ENCODE measurements at places on chromosomes 1 and 21.

DNA sequence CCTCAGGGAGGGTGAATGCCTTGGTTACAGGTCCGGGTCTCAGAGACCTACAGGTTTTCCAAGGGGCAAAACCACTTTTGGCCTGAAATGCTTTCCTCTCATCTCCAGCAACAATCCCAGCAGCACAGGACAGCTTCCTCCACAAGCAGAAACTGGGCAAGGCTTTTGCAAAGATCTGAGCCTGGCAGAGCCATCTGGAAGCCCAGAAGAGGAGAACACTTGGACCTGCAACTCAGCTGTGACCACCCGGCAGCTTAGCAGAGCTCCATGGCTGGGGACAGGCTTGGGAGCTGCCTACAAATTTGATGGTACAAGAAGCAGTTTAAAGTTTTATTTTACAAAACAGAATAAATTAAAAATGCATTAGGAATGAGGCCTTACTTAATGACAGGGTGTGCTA, 90.0 kb upstream of the KCND3 start:
- DNase-seq = no peak

DNA sequence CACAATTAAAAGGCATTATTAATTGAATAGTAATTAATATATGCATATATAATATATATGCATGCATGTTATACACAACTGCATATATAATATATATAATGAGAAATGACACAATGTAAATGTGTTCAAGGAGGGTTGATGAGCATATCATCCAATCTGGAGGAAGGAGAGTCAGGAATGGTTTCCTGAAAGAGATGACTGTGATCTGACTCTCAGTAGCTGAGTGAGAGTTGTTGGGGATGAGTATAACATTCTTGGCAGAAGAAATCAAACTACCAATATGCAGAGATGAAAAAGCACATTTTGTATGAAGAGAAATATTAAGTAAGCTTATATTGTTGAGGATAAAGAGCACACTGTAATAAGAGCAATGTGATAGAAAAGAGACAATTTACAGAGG, 37.3 kb downstream of the F13B start:
- DNase-seq = no peak

- no peak for DNase-seq
These were observed 9.4 kb downstream of the LAPTM5 start for GRCh38 chr1:30748098-30748698.

DNA sequence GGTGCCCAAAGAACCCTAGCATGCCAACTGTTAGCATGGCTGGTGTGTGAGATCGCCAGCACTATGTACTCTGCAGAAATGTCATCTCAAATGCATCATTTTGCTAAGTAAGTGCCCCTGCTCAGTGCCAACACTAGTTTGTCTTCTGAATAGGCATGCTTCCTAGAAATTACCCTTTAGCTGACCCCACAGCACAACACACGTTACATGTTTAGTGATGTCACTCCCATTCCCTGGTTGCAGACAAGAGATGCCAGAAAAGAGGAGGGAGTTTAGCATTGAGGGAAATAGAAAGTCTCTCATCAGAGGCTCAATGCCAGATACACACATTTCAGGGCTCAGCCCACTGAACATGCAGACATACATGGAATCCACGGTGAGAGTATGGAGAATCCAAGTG, 9.3 kb upstream of the ST6GALNAC3 start:
- no peak for DNase-seq

DNA sequence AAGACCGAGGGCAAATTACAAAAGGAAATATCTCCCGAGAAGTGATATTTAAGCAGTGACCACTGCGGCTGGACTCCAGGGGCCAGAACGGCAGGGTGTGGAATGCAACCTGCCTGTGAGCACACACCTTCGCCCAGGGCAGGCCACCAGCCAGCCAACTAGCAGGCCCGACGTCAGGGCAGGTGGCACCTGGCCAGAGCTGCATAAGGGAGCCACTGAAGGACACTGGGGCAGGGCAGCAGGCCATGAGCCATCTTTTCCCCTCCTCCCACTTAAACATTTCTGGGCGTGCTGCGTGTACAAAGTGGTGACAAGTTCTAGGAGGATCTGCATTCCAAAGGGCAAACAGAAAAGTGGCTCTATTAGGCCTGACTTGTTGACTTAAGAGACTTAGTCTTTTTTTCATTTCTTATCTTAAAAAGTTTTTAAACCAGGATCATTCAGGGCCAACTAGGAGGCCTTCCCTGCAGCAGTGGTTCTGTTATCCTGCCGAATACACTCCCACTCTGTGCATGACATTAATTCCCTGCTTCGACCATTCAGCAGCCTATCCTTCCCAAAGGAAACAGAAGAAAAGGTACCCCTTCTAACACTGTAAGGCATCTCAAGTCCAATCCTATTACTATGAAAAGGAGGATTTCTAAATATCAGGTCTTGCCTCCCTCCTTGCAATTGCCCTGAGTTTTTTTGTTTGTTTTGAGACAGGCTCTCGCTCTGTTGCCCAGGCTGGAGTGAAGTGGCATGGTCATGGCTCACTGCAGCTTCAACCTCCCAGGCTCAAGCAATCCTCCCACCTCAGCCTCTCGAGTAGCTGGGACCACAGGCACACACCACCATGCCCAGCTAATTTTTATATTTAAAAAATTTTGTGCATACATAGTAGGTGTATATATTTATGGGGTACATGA, 96.3 kb downstream of the BCAR3 start:
- no peak for DNase-seq

DNA sequence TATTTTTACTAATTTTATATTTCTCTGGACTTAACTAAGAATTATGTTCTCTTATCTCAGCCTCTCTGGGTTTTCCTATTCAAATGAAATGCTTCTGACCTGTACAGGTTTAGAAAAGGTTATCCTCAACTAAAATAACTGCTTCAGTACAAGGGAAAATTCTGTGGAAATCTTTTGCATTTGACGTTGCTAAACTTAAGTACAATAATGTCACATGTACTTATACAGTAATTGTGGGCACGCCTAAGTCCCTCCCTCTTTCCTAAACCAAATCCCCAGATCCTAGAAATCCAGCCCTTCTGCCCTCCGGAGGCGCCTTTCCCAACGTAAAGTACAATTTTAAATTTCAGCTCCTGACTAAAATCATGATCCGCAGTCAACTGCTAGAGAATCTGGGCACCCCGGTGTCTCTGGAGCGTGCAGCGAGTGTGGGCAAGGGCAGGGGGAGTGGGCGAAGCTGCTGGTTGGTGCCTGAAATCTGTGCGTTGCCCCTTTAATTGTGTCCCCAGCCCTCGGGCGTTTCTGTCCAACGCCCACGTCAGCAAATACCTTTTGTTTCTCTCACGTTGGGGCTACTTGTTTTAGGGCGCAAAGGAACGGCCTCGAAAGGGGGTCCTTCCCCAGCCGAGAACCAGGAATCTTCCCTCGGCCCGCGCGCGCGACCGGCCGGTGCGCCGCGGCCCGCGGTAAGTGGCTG, at the start of gene ZBTB8A:
TSS of gene ZBTB8A (plus strand) at position 541 of the 697 bp plus-strand sequence. CDS start 53,505 bp downstream, outside the sequence.
- DNase-seq = no peak

- DNase-seq = no peak
These were observed 4.7 kb downstream of the IRF6 start for GRCh38 chr1:209800984-209801834.

DNA sequence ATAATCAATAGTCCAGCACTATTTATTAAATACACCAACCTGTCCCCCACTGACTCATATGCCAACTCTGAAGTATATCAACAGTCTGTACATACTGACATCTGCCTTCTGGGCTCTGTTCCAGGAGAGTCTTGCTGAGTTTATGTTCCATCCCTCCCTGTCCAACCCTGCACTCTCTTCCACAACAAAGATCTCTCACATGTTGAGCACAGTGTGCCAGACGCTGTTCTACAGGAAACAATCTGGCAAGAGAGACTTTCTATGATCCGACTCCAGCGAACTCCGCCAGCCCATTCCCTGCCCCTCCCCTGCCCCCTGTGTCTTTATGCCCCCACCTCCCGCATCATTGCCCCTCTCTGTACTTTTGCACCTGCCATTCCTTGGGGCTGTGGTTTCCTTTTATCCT, 3.4 kb downstream of the LACTBL1 start:
- no peak for DNase-seq

DNA sequence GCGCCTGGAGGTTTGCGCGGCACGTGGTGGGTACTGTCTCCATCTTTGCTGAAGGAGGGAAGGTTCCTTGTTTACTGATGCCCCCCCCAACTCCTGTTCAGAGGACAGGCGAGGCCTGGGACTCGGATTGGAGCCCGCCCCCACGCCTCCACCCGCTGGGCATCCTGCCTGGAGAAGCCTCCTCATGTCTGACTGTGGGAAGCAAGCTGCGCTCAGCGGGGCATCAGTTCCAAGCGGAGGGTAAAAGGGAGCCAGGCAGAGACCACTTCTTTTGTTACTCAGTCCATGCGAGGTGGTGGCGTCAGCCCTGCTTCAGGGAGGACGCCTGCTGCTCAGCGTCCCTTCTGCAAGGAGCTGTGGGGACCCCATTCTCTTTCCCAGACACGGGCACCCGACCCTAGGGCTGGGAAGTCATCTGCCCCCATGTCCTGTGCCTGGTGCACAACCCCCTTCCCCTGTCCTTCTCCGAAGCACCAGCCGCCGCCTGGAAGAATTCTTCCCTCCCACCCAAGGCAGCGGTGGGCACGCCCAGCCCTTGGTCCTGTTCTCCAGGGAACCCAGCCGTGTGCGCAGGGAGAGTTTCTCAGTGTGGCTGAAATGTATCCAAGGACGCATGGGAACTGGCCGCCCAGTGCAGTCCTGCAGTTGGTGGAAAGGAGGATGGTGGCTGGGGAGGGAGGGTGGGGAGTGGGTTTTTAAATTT, 414.0 kb downstream of the CAMTA1 start:
- DNase-seq = no peak

GRCh38 chr1:147089457-147089856, 82.8 kb downstream of the PRKAB2 start:
- DNase-seq = no peak

GRCh38 chr1:95584315-95584714, 350.3 kb downstream of the RWDD3 start:
- DNase-seq = no peak

- no peak for DNase-seq
These were observed 151.6 kb downstream of the KCNJ6 start for GRCh38 chr21:37764691-37765090.

DNA sequence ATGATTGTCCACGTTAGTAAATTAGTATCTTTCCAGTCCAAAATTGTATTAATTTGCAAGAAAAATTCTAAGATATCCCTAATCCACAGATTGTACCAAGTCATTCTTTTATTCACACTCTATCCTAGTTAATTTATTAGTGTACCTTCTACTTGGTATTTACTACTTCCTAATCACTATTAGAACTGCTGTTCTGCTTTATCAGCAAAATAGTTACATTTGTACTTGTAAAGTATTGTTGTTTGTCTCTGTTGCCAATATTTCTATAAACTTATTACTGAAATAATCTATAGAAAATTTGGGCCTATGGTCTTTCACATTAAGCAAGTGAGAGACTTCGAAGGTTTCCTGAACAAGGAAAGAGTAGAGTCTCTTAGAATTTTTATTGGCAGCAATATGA, 5.6 kb upstream of the CRP start:
- DNase-seq = no peak

DNA sequence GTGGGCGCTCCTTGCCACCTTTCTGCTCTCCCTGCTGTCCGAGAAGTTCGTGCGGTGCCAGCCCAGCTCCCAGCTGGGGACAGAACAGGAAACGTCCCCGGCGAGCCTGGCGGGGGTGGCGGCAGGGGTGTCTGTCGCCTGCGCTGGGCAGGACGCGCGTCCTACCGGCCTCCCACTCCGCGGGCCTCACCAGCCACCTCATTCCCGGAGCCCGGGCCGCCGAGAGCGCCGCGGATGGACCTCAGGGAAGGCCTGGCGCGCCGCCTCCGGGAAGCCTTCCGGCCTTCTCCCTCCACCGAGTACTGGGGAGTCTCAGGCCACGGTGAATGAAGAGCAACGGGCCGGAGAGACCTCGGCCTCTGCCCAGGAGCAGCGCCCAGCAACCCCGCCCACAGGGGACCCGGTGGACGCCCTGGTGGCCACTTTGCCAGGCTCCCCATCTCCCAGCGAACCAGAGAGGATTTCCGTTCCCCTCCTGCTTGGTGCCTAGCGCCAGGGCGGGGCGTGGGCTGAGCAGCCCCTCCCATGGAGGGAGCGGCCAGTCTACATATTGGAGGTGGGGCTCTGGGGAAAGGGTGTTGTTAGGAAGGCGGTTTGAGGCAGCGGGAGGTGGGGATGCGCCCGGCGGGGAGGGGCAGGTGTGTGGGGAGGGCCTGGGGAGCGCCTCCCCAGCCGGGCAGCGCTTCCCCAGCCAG, 9.5 kb upstream of the TNFRSF14 start:
- DNase-seq = peak; percentile 73

GRCh38 chr1:211944733-211945500, 90.4 kb downstream of the INTS7 start:
- DNase-seq = no peak

DNA sequence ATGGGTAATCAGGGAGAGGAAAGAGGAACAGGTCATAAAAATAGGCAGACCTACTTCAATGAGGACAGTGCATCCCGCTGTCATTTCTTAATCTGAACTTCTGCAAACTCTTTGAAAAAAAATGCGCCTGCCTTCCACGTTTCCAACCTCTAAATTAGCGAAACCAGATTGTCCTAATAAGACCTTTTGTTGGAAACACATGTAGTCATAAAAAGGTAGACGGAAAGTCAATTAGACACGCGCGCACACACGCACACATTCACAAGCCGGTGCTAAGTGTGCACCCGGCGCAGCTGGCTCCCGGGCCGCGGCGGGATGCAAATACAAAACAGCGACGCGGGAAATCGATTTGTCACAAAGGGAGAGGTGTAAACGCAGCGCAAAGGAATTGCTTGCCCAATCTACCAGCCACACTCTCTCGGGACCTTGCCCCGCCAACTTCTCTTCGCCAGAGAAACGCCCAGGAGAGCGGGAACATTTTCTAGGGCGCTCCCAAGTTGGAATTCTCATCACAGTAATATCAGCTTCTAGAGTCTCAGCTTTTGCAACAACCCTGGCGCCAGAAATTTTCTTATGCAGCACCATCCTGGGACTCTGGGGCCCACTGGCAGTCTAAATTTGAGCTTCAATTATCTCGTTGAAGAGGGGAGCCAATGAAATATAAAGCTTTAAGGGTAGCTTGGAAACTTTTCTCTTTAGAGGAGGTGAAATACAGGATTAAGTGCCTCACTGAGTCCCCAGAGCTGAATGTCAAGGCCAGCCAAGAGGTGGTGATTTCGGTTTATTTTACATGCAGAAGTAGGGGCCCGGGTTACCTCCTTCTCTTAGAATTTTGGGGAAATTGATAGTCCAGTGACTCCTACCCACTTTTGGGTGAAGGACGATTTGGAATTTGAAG, 4.5 kb downstream of the PRRX1 start:
- no peak for DNase-seq

- no peak for DNase-seq
These were observed 5.5 kb downstream of the REG4 start for GRCh38 chr1:119805746-119806145.

GRCh38 chr21:43207868-43208267, 39.1 kb downstream of the CRYAA start:
- no peak for DNase-seq
